Spleen (tissue), 13 donors: ENCODE measurements at places on chromosomes 5 and 9. TPM values are rescaled to one million over a fixed set of nuclear protein-coding genes. Genes with fewer than 3 reads are reported as not detected.

GRCh38 chr9:33476503-33476902, 2.8 kb upstream of the NOL6 start:
- no peak overlapping the region for H3K27ac ChIP-seq
- H3K27me3 ChIP-seq = no peaks in the 10 kb centered on the region
- no peak overlapping the region for H3K4me3 ChIP-seq
- H3K4me1 ChIP-seq = peaks cover 16% of the 10 kb centered on the region
- H3K36me3 ChIP-seq = no peaks in the 10 kb centered on the region

The FBXL7 gene
- 8.2 TPM for total RNA-seq

The FAXDC2 gene
- 22.9 TPM for total RNA-seq

DNA sequence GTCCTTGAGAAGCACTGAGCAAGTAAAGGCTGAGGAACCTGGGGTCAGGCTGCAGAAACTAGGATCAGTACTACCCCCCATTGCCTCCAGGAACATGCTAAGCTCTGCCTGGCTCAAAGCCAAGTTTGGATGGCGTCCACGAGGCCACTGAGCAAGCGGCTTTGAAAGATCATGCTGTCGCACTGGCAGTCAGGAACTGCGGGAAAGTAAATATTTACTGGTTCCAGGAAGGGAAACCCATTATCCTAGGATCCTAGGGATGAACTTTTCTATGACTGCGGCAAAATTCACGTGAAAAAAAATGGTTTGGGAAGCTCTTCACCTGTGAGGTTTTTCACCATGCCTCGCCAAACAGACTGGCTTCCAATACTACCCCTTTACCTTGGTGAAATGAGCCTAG, 75.3 kb upstream of the PJA2 start:
- no peaks in the 10 kb centered on the region for H3K27me3 ChIP-seq
- DNase-seq = no peak
- no peak overlapping the region for H3K27ac ChIP-seq
- H3K36me3 ChIP-seq = no peaks in the 10 kb centered on the region
- H3K4me3 ChIP-seq = no peak overlapping the region

- no peak overlapping the region for H3K27ac ChIP-seq
- H3K4me1 ChIP-seq = no peaks in the 10 kb centered on the region
- DNase-seq = peak; percentile 6
- no peaks in the 10 kb centered on the region for H3K27me3 ChIP-seq
- H3K36me3 ChIP-seq = peaks cover 4% of the 10 kb centered on the region
These were observed 45.3 kb upstream of the NSMF start for GRCh38 chr9:137504432-137504777.

GRCh38 chr9:112422417-112423148, 42.7 kb downstream of the HSDL2 start:
- H3K4me3 ChIP-seq = no peak overlapping the region
- no peaks in the 10 kb centered on the region for H3K27me3 ChIP-seq
- H3K4me1 ChIP-seq = no peaks in the 10 kb centered on the region
- no peak overlapping the region for H3K27ac ChIP-seq
- peaks cover 52% of the 10 kb centered on the region for H3K36me3 ChIP-seq

- H3K27ac ChIP-seq = peak overlapping the region; percentile 14
- peaks cover 87% of the 10 kb centered on the region for H3K4me1 ChIP-seq
- no peaks in the 10 kb centered on the region for H3K27me3 ChIP-seq
- H3K36me3 ChIP-seq = no peaks in the 10 kb centered on the region
- H3K4me3 ChIP-seq = no peak overlapping the region
These were observed 27.5 kb downstream of the B4GALT1 start for GRCh38 chr9:33139421-33140228.

- H3K27ac ChIP-seq = peak overlapping the region; percentile 92
- DNase-seq = no peak
- no peaks in the 10 kb centered on the region for H3K27me3 ChIP-seq
- H3K36me3 ChIP-seq = no peaks in the 10 kb centered on the region
These were observed 11.1 kb upstream of the RALGDS start for GRCh38 chr9:133132174-133132573.

The FAM81B gene
- not detected for total RNA-seq

The ORM1 gene
- 10.9 TPM for total RNA-seq

- no peaks in the 10 kb centered on the region for H3K4me1 ChIP-seq
- no peak for DNase-seq
- H3K36me3 ChIP-seq = no peaks in the 10 kb centered on the region
- H3K27ac ChIP-seq = no peak overlapping the region
These were observed 144.9 kb upstream of the CD180 start for GRCh38 chr5:67341478-67341877.

DNA sequence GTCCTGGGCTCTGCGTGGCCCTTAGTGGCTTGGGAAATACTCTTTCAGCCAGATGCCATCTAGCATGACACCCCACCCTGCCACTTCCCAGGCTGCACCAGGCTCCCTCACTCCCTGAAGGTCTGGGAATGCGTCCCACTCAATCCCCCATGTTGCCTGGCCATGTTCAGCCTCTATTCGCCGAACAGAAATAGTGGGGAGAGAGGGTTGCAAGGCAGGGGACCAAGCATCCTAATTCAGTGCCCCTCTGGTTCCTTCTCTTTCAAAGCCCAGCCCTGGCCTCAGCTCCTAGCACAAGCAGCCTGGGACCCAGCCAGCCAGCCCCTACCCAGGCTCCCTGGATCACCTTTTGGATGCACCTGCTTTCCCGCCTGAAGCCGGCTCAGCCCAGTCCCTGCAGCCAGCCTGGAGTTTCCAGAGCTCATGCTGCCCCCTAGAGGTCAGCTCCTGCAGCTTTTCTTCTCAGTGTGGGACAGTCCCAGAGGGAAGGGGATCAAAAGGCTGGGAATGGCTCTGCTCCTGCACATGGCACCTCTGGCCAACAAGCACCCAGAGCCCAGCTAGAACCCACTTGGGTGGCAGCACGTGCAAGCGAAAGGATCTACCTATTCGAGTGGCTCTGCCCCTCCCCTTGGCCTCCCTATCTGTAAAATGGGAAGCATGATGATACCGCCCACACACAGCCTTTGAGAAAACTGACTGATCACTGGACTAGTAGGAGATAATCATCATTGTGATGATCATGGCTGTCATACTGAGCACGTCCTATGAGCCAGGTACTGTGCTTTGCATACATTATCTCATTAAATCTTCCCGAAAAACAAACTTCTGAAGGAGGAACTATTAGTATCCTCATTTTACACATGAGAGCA, 48.7 kb upstream of the C5orf58 start:
- H3K4me3 ChIP-seq = no peak overlapping the region
- peak; percentile 83 for DNase-seq
- H3K27me3 ChIP-seq = no peaks in the 10 kb centered on the region
- H3K4me1 ChIP-seq = peaks cover 3% of the 10 kb centered on the region
- no peaks in the 10 kb centered on the region for H3K36me3 ChIP-seq
- H3K27ac ChIP-seq = no peak overlapping the region

DNA sequence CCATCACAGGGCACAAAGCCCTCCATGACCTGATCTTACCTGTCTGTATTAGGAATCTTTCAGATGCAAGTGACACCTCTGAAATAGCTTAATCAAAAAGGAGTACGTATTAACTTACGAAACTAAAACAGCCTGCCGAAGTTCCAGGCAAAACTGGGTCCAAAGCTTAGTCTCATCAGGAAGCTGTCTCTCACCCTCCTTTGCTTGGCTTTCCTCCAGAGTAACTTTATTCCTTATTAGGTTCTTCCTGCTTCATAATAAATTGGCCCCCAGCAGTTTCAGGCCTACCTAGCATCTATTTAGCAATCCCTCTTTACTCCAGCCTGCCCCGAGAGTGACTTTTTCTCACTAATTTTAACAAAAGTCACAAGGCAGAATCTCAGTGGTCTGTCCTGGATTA, 58.4 kb upstream of the STK32A start:
- H3K4me3 ChIP-seq = no peak overlapping the region
- DNase-seq = no peak
- no peaks in the 10 kb centered on the region for H3K36me3 ChIP-seq
- no peaks in the 10 kb centered on the region for H3K27me3 ChIP-seq

DNA sequence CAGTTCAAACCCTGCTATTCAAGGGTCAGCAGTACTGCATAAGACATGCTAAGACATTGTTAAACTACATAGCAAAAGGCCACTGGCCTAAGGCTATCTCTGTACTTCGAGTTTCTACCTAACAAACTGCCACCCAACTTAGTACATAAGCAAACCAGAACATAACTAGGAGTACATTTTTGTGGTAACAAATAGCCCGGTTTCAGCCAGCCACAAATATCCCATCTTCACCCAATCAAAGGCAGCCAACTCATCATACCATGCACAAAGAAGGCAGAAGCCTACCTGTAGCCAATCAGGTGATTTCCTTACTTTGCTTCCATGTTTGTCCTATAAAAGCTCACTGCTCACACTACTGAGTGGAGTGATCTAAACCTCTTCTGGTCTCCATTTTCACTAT, 201.4 kb downstream of the SMARCA2 start:
- no peak overlapping the region for H3K4me3 ChIP-seq
- no peak for DNase-seq
- no peaks in the 10 kb centered on the region for H3K36me3 ChIP-seq
- no peak overlapping the region for H3K27ac ChIP-seq

GRCh38 chr5:50720061-50720710, 53.7 kb downstream of the PARP8 start:
- peaks cover 59% of the 10 kb centered on the region for H3K4me1 ChIP-seq
- no peak overlapping the region for H3K4me3 ChIP-seq
- H3K27ac ChIP-seq = no peak overlapping the region

The PCA3 gene
- total RNA-seq = not detected

DNA sequence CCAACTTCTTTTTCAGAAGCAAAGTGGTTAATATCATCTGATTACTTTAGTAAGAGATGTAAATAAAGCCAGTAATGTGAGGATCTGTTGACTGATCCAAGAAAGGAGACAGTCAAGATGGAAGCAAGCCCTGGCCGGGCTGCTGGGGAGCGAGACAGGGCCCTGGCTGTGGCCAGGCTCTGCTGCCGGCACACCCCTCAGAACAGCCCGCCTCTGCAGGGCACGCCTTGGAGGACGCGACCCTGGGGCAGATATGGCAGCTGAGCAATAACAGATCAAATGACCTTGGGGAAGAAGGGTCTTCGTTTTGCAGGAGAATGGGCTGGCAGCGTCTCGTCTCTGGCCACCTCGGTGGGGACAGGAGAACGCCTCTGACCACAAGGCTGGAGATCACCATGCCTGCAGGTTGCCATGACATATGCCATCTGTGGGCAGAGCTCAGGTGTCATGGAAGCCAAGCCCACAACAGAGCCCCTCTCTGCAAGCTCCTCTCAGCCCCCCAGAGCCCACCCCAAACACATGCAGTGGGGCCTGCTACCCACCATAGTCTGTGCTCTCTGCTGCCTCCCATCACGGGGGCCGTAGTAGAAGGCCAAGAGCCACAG, 206.5 kb downstream of the FANCC start:
- no peaks in the 10 kb centered on the region for H3K4me1 ChIP-seq
- no peak for DNase-seq
- H3K4me3 ChIP-seq = no peak overlapping the region
- no peak overlapping the region for H3K27ac ChIP-seq
- H3K36me3 ChIP-seq = peaks cover 66% of the 10 kb centered on the region
